ENCODE measurements at places on chromosomes 16 and 17.

DNA sequence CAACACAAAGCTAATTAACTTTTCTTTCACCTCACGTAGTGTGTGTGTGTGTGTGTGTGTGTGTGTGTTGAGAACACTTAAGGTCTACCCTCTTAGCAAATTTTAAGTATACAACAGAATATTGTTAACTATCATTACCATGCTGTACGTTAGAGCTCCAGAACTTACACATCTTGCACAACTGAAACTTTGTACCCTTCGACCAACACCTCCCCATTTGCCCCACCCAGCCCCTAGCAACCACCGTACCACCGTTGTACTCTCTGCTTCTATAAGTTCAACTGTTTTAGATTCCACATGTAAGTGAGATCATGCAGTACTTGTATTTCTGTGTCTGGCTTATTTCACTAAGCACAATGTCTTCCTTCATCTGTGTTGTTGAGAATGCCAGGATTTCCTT is 28.1 kb upstream of the MLYCD start:
- no peak for DNase-seq

GRCh38 chr16:49483251-49483650 is 109.6 kb downstream of the C16orf78 start:
- no peak for DNase-seq

- no peak for DNase-seq
Observed at GRCh38 chr16:89031715-89032659, 55.0 kb upstream of the CBFA2T3 start.

DNA sequence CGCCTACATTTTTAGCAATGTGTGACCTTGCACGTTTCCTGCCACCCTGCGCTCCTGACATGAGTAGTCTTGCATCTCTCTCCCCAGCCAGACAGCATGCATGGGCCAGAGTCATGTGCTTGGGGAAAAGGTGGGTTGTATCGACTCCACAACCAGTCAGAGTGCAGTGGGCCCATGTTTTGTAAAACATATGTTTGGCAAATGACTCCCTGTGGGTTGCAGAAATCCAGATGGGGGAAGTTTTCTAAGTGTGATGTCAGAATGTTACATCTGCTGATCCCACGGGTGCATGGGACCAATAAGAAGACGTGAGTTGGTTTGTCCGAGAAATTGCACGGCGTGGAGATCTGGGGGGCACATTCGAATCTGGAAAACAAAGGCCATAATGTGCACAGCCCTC is 147.1 kb downstream of the FOXL1 start:
- DNase-seq: no peak

Measured in BJ (cell line).